ENCODE measurements at places on chromosomes 3 and 15.

GRCh38 chr3:177992993-177993970 is 543.0 kb upstream of the KCNMB2 start:
- no peak for DNase-seq

GRCh38 chr3:188446766-188447165 is 292.8 kb downstream of the LPP start:
- no peak for DNase-seq

DNA sequence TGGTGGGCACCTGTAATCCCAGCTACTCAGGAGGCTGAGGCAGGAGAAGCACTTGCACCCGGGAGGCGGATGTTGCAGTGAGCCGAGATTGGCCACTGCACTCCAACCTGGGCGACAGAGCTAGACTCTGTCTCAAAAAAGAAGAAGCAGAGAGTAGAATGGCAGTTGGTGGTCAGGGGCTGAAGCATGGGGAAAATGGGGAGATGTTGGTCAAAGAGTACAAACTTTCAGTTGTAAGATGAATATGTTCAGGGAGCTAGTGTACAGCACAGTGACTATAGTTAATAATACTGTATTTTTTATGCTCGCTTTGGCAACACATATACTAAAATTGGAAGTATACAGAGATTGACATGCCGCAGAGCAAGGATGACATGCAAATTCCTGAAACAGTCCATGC is 41.5 kb downstream of the PCNP start:
- DNase-seq = no peak

DNA sequence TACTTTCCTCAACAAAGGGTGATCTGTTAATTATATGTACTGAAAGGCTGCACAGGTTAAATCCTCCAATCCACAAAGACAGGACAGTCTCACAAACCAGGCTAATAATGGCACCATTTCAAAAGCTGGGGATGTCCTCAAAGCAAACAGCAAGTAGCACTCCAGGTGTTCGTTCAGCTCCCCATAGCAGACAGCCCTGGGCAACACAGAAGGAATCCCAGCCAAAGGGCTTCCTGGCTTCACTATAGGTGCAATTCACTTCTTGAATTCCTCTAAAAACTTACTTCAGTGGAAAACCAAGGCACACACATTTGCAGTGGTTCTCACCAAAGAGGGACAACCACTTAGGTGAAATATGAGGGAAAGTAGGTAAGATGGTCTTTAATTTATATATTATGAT is 166.7 kb downstream of the CTNNB1 start:
- DNase-seq = no peak

- no peak for DNase-seq
Measured at GRCh38 chr3:151377768-151378385, 6.7 kb downstream of the P2RY12 start.

DNA sequence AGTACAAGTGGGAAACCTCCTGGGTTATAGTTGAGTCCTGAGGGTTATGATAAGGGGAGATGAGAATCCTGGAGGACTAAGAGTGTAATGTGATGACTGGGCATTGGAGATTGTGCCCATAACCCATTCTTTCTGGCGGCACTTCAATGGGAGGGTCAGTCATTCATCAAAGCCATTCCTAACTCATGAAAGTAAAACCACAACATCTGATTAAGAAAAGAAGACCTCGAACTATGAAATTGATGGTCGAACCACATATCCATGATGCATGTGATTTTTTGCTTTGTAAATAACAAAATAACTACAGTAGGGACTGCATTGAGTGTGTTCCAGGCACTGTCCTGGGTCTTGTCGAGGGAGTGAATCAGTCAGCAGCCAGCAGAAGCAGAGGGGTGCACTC is 215.1 kb downstream of the SHQ1 start:
- DNase-seq = no peak

DNA sequence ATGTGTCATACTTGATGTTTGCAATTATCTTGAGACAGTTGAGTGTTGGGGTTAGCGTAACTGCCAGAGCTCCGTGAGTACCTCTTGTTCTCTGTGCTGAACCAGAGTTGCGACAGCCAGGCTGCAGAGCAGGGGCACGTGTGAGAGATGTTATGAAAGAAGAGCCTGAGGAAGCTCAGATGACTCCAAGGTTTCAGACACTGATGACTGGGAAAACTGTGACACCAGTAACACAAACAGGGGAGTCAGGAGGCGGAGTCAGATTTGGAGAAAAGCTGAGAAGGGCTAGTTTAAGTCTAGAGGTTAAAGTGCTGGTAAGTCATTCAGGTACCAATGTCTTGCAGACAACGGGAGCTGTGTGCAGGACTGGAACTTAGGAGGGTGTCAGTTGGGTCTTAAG is 45.0 kb downstream of the BLM start:
- no peak for DNase-seq

DNA sequence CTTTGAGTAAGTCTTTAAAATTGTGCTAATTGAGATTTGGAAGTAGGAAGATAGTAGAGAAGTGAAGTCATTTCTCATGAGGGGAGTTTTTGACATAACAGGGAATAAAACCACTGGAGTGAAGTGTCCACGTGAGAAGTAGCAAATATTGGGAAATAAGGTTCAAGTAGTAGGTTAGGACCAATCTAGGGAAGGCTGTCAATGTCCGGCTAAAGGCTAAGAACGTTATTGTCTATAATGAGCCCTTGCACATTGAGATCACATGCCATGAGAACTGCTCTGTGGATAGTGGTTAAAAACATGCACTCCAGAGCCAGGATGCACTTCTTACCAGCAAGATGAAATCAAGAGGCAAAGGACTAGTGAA is 459.9 kb upstream of the TPRG1 start:
- no peak for DNase-seq

GRCh38 chr3:149736175-149736952 is 15.9 kb downstream of the COMMD2 start:
- DNase-seq = no peak

GRCh38 chr3:59263152-59263551 is 213.3 kb upstream of the CFAP20DC start:
- DNase-seq = no peak

GRCh38 chr3:140931801-140932200 is 9.8 kb upstream of the SLC25A36 start:
- no peak for DNase-seq

- DNase-seq = no peak
Measured at GRCh38 chr3:160757233-160758106, 1.4 kb downstream of the PPM1L start.

DNA sequence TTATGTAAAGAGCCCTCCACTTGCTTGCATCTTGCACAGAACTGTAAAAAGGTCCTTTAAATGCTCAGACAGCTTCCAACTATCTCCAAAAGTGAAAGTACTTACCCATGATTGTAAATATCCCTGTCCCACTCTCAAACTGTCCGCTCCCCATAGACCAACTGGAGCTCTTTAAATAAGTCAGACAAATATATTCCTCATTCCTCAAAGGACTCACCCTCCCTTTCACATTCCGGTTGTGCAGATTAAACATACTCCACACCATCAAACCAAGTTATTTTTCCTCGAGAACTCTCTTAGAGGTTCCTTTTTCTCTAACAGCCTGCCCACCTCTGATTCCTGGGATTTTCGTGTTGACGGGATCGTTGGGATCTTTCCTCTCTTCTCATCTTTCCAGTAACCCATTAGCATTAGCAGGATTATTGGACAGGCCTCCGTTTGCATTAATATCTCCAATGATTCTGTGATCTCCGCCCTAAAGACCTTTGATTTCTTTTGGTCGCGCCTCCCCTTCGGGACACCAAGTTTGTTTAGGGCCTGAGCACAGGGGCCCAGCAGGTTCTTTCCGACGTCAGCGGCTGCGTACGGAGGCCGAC is 763 bp downstream of the GOLGB1 start:
- no peak for DNase-seq

GRCh38 chr3:19688767-19689166 is 245.2 kb downstream of the EFHB start:
- DNase-seq = no peak

- no peak for DNase-seq
Measured at GRCh38 chr15:39232512-39232911, 348.4 kb upstream of the THBS1 start.

DNA sequence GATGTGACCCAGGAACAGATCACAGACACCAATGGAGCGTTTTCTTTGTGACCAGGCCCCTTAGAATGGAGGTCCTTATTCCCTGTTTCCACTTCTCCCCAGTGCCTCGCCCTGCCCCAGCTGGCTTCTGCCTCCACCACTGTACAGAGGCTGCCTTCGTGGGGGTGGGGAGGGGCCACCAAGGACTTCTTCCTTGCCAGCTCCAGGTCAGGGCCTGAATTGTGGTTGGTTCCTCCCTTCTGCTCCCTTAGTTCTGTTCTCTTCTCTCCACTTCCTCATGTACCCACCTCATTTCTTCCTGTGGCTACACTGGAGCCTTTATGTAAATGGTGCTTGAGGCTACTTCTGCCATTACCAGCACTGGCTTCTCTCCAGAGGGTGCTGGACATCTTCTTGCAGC is 16.4 kb downstream of the TGM4 start:
- no peak for DNase-seq

DNA sequence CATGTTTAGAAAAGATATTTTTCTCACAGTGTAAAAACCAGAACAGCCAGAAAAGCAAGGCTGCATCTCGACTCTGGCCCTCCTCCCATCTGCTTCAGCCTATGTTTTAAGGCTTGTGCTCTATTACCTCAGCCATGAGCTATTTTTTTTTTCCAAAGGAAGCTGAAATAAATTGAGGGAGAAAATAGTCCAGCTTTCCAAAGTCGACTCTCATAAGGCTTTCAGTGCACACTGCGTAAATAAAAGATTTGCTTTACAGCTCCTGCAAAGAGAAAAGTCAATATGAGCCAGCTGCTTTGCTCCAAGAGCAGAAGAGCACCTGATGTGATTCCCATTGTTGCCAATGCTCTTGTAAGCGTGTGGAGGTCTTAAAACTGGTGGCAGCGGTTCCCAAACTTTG is 26.7 kb downstream of the SCG3 start:
- no peak for DNase-seq

GRCh38 chr3:147119989-147120388 is 286.4 kb downstream of the ZIC4 start:
- no peak for DNase-seq

DNA sequence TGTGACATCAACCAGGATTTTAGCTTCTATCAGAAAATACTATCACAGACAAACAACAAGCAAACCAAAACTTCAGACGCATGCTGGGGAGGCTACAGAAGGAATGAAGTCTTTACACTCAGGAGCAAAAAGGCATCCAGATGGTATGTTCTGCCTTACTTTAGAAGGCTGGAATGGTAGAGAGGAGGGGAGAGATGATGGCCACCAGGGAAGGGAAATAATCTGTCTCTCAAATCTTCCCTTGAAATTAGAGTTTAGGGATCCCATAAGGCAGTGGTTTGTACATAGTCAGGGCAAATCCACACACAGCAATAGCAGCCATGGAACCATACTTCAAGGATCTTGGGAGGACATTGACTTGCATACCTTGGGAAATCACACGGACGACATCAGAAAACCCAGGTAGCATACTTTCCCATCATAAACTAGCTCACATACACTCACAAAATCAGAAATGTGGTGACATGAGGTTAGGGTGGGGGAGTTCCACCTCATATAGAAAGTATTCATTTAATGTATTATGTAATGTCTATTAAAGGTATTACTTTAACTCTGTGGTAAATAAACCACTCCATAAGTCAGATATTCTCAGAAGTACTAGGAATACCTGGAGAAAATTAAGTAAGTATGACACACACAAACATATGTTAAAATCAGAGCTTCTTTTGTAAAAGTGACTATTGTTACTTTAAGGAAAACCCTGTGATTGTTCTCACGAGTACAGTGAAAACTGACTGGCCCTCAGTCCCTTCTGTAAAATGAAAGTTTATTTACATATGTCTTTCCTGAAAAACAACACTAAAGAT is 9.4 kb downstream of the BTLA start:
- DNase-seq = no peak

DNA sequence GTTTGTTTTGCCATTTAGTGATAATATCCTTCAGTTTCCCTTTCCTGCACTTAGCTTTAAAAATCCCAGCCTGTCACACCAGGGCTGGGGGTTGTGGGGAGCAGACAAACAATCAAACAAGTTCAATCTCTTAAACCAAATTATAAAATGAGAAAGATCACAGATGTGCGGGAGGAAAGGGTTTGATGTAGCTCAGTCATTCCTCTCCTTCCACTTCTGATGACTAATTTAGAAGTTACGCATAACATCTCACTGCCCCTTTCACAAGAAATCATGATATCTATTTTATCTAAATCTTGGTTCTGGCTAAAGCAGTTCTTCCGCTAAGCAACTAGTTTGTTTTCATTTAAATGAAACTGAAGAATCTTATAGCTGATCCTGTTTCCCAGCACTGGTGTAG is 34.1 kb upstream of the ATG7 start:
- no peak for DNase-seq

GRCh38 chr15:62093809-62094208 is 27.0 kb downstream of the C2CD4A start:
- no peak for DNase-seq

GRCh38 chr15:28936481-28936881 is 50.7 kb downstream of the APBA2 start:
- DNase-seq = no peak

DNA sequence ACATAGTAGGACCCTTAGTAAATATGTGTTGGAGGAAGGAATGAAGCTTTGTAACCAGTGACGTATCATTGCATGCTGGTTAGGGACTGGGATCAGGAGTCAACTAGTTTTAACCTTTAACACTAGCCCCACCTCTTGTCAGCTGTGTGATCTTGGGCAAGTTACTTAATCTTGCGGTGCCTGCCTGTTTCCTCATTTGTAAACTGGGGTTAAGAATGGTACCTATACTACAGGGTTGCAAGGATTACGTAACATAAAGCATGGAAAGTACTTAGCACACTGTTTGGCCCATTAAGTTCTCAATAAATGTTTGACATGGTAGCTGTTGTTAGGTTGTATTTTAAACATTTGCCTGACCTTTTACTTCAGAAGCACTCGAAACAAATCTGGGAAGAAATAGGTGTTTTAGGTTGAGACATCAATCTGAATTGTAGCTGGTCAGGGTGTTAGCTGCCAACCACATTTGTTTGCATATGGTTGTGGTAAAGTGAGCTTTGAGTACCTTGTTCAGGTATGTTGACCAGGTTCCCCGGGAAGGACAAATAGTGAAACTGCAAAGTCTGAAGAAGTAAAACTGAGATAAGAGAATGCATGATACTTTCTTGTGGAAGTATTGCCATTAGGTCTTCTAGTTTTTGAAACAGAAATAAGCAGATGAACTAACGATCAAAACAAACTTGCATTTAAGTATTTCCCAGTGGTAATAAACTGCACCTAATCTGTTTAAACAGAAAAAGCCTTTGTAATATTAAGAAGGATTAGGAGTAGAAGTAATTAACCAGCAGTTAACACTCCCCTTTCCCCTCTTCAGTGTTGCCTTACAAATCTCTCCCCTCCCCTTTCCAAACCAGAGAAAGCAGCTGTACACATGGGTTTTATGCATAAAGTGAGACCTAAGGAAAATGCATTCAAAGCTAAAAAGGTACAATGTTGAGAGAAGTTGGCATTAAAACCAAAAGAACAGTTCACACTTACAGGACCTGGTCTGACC is 25.8 kb upstream of the SCAANT1 start:
- no peak for DNase-seq

GRCh38 chr3:100009276-100010086 is 104.8 kb downstream of the FILIP1L start:
- DNase-seq = no peak
